ENCODE measurements at places on chromosomes 5 and 9. TPM values are rescaled to one million over a fixed set of nuclear protein-coding genes. Genes with fewer than 3 reads are reported as not detected.

MPDZ gene
- 9.9 TPM for total RNA-seq

FAM120AOS gene
- total RNA-seq, result 45.5 TPM

SLC28A3 gene
- 0.01 TPM for total RNA-seq

FBLL1 gene
- 0.14 TPM for total RNA-seq

CAPSL gene
- total RNA-seq, result not detected

SH3TC2 gene
- 0.56 TPM for total RNA-seq

TRIO gene
- total RNA-seq, result 92.6 TPM

SPATA31A6 gene
- total RNA-seq, result not detected

KIF24 gene
- 3.5 TPM for total RNA-seq

SLC6A3 gene
- total RNA-seq, result 1.3 TPM

LIX1 gene
- not detected for total RNA-seq

FAM200C gene
- total RNA-seq, result 1.8 TPM

PCDHGB1 gene
- total RNA-seq, result 1.9 TPM

ADRB2 gene
- 1.3 TPM for total RNA-seq

MAP1B gene
- total RNA-seq, result 55.9 TPM

CD72 gene
- 0.22 TPM for total RNA-seq

ASTN2 gene
- total RNA-seq, result 4.1 TPM

PCDHAC2 gene
- total RNA-seq, result 4.0 TPM

EQTN gene
- total RNA-seq, result not detected

IFNE gene
- 0.72 TPM for total RNA-seq

AJM1 gene
- 4.1 TPM for total RNA-seq

BNC2 gene
- 6.7 TPM for total RNA-seq

SPATA31A3 gene
- total RNA-seq, result not detected

CCL27 gene
- total RNA-seq, result 0.33 TPM

PTGES gene
- total RNA-seq, result 187 TPM

BICD2 gene
- 31.4 TPM for total RNA-seq

PTTG1 gene
- 189 TPM for total RNA-seq

ZNF300 gene
- 1.9 TPM for total RNA-seq

NDUFA8 gene
- 120 TPM for total RNA-seq

CDH6 gene
- total RNA-seq, result 0.07 TPM

FOXI1 gene
- total RNA-seq, result not detected

C5orf58 gene
- total RNA-seq, result not detected

FAM221B gene
- total RNA-seq, result not detected

KDM3B gene
- 38.9 TPM for total RNA-seq

SURF4 gene
- total RNA-seq, result 195 TPM

IL9 gene
- not detected for total RNA-seq

PCDHB15 gene
- total RNA-seq, result 0.13 TPM

ISL1 gene
- total RNA-seq, result not detected

All from A549 treated with AZD2906 at 1 μM for 4 hours (cell line).